ENCODE measurements at places on chromosomes 7 and 10. TPM values are rescaled to one million over a fixed set of nuclear protein-coding genes. Genes with fewer than 3 reads are reported as not detected.

DNA sequence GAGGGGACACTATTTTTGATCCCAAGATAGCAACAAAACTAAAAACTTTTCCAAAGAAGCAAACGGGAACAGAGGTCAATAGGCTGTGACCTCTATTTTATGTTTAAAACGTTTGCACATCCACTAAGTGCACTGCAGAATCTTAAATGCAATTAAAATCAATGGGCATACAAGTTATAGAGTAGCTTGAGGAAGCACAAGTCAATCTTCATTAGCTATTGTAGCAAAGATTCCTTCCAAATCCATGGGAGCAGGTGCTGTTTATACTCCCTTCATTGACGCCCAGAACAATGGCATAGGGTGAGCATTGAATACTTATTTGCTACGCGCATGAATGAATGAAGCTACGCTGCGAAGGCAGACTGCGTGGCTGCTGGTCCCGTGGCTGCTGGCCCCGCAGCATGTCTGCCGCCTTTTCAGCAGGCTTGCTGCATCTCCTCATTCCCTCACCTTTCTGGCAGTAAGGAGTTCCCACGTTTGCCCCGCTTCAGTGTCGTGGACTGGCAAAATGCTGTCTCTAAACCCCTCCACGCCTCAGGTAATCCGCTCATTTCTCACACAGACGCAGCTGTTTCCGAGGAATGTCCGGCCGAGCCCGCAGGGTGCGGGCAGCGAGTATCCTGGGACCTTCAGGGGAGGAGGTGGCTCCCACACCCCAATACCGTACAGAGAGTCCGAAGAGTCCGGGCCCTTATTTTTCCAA lies 754 bp upstream of the PHYHIPL start:
- DNase-seq = no peak

- DNase-seq = no peak
Measured at GRCh38 chr10:15852111-15852557, 8.2 kb downstream of the MINDY3 start.

- DNase-seq = peak; percentile 9
Measured at GRCh38 chr10:1594372-1595241, 142.7 kb downstream of the ADARB2 start.

DNA sequence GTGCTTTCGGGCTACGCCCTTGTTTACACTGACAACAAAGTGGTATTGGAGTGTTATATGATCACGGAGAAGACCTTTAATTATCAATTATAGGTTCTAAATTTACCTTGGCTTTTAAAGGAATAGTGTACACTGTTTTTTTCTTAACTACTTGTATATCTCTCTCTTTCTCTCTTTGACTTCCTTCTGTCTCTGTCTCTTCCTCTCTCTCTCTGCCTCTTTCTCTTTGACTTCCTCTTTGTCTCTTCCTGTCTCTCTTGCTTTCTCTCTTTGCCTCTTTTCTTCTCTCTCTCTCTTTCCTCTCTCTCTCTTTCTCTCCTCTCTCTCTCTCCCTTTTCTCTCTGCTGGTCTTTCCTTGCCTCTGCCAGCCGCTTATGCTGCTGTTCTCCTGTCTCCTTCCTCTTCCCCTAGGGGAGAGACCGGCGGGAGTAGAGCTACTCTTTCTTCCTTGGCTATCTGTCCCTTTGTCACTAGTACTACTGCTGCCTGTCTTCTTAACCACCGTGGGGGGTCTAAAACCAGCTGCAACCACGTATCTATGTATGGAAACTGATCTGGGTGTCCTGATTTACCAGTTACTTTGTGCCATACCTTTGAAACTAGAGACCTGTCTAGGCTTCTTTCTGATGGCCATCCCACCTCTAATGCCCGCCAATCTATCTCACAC lies 36.9 kb upstream of the GSDME start:
- DNase-seq = no peak

GRCh38 chr7:141203586-141203985 lies 129.7 kb downstream of the TMEM178B start:
- DNase-seq = no peak

The VSIR gene
- polyA plus RNA-seq = 47.9 TPM

The CTNNA3 gene
- polyA plus RNA-seq = 2.3 TPM

Data from large intestine (tissue), 12 donors.